GM03348 (cell line): ENCODE measurements at places on chromosomes 7 and 10.

DNA sequence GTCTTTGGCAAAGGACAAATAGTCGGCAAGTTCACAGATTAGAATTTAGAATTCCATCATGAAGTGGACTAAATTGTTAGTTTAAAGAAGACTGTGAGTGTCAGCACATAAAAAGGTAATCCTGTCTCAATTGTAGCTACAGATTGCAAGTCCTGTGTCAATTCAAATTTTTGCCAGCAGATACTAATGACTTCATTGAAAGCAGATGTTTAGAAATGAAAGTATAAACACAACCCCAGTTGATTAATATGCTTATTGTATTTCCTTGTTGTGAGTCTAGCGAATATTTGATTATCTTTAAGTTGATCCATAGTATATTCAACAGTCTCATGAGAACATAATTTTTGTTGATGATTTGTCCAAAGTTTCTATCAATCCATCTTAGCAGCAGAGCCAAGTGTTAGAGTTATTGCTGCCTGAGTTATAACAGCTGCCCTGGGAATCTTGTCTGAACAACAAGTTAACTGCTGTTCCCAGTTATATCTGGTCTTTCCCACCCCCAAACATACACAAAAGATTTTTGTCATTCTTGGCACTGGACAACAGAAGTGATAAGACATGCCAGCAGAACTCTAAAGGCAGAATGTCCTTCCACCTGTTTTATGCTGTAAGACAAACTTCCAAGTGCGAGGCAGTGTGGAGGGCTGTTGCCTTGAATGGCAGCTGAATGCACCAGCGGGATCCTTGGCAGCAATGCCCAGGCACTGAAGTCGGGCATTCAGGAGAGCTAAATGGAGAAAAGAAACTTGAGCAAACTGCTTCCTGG is 21.3 kb upstream of the HERPUD2 start:
- DNase-seq, result peak; percentile 26

DNA sequence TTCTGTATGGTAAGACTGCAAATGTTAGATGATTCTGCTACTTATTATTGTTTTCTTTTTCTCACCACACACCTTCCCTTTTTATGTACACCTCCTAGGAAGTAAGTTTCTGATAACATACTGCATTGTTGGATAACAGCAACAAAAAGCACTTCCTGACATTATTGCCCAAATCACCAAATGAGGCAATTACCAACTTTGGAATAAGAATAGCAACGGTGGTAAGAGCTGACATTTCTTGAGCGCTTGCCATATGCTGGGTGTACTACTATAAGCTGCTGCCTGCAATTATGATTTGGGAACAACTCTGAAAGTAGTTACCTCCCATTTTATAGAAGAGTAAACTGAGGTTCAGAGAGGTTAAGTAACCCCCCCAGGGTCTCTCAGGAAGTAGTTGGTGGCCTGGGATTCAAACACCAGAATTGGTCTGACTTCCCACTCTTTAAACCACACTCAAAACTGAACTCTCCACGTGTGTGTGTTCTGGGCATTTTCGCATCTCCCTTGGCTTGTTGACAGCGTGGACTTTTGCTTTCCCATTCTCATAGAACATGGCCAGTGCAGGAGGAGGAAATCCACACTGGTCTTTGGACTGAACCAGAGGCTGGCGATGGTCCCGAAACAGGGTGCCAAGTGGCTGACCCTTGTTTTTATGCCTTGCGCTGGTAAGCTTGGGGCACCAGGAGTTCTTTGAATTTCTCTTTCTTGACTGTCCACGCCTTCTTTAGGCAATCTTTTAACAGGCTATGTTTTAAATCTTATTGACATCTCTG is 71.4 kb downstream of the TCF7L2 start:
- no peak for DNase-seq

DNA sequence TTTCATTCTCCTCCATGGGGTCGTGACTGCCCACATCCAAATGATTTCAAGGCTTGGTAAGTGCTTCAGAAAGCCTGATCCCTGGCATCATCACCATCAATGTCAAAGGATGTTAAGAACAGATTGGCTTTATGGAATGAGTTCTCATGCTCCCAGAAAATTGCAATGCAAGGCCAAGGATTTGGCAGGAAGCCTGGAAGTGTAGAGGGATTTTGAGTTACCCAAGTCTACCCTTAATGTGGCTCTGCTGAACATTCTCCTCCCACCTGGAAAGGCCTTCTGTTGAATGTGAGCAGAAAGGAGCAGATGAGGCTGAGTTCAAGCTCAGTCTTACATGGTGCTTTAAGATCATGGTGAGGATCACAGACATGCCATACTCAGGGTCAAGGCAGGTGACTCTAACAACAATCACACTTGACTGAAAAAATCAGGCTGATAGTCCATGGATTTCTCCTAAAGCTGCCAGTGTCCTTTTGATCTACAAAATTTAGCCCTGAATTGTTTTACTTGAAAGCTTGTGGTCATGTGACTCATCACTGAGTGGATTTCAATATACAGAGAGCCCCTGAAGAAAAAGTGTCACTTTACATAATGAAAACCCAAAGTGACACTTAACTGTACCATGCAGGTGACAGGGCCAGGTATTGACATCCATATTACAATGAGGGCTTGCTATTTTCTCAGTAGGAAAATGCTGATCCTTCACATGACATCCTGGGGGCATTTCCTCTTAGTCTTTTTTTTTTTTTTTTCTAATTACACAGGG is 111.1 kb upstream of the PDLIM1 start:
- DNase-seq, result no peak

GRCh38 chr10:48695636-48696534 is 11.2 kb downstream of the WDFY4 start:
- DNase-seq, result no peak
